Thoracic aorta (tissue), 2 donors: ENCODE measurements at places on chromosomes 2 and 18.

- no peaks in the 10 kb centered on the region for H3K4me1 ChIP-seq
- peak overlapping the region; percentile 54 for H3K4me3 ChIP-seq
- H3K27ac ChIP-seq: no peak overlapping the region
- H3K36me3 ChIP-seq: no peaks in the 10 kb centered on the region
- no peaks in the 10 kb centered on the region for H3K27me3 ChIP-seq
- DNase-seq: peak; percentile 33
Measured at GRCh38 chr18:35231052-35231451, 9.8 kb upstream of the ZNF397 start.

- no peaks in the 10 kb centered on the region for H3K36me3 ChIP-seq
- no peaks in the 10 kb centered on the region for H3K4me1 ChIP-seq
- DNase-seq: no peak
Measured at GRCh38 chr2:45267062-45267792, 258.0 kb upstream of the SIX2 start.

GRCh38 chr2:26626606-26627005 lies 14.6 kb downstream of the CIB4 start:
- no peak overlapping the region for H3K4me3 ChIP-seq
- H3K4me1 ChIP-seq: peaks cover 10% of the 10 kb centered on the region
- DNase-seq: no peak
- H3K27me3 ChIP-seq: no peaks in the 10 kb centered on the region
- no peaks in the 10 kb centered on the region for H3K36me3 ChIP-seq

GRCh38 chr2:225104971-225105370 lies 62.7 kb upstream of the DOCK10 start:
- H3K27ac ChIP-seq: no peak overlapping the region
- H3K4me1 ChIP-seq: peaks cover 15% of the 10 kb centered on the region
- DNase-seq: no peak
- H3K4me3 ChIP-seq: no peak overlapping the region

DNA sequence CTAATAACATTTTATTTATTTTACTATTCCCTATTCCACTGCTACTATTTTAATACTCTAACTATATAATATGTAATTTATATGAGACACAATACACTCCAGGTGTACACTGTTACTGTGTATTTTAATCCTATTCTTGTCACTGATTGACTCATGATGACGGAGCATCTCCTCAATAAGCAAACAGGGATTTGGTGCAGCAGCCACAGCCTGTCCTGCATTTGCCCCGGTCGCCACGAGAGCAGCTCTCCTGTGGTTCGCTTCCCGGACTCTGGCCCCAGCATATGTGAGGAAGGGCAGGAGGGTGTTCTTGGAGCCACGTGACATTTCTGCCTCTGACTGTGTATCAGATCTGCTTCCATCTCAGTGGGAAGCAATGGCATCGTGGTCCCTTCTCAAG lies 74.1 kb upstream of the PXDN start:
- DNase-seq: no peak
- H3K27ac ChIP-seq: peak overlapping the region; percentile 79
- no peaks in the 10 kb centered on the region for H3K27me3 ChIP-seq
- H3K4me1 ChIP-seq: peaks cover 21% of the 10 kb centered on the region
- no peak overlapping the region for H3K4me3 ChIP-seq

DNA sequence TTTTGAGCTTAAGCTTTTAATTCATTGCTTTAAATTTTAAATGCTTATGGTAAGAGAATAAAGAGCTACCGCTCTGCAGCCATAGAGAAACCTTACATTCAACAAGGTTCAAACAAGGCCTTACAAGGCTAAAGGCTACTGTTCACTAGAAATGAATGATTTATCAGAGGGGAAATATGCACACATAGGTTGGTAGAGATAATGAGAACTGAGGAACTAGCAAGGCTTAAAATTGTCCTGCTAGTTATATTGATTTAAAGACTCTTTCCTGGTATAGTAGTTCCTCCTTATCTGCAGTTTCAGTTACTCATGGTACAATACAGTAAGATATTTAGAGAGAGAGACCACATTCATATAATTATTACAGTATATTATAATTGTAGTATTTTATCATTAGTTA lies 193.4 kb downstream of the WDR7 start:
- DNase-seq: no peak
- H3K4me3 ChIP-seq: no peak overlapping the region
- no peaks in the 10 kb centered on the region for H3K27me3 ChIP-seq

GRCh38 chr2:179622112-179622511 lies 239.3 kb downstream of the ZNF385B start:
- no peak overlapping the region for H3K4me3 ChIP-seq
- no peaks in the 10 kb centered on the region for H3K4me1 ChIP-seq
- H3K36me3 ChIP-seq: no peaks in the 10 kb centered on the region
- DNase-seq: no peak
- H3K27me3 ChIP-seq: no peaks in the 10 kb centered on the region

- no peaks in the 10 kb centered on the region for H3K4me1 ChIP-seq
- H3K27me3 ChIP-seq: no peaks in the 10 kb centered on the region
- no peak overlapping the region for H3K4me3 ChIP-seq
- no peak overlapping the region for H3K27ac ChIP-seq
- no peak for DNase-seq
- H3K36me3 ChIP-seq: no peaks in the 10 kb centered on the region
Measured at GRCh38 chr2:449246-450067, 161.6 kb upstream of the ALKAL2 start.
